Activated CD4-positive, alpha-beta T cell treated with anti-CD3 and anti-CD28 coated beads for 36 hours (primary cell): ENCODE measurements at places on chromosomes 11 and 22. TPM values are rescaled to one million over a fixed set of nuclear protein-coding genes. Genes with fewer than 3 reads are reported as not detected.
A peak's percentile ranks its signal among the peaks of the same experiment; 100 is the strongest.

GRCh38 chr11:127816962-127817361 lies 770.4 kb downstream of the ETS1 start:
- no peak for DNase-seq
- peaks cover 11% of the 10 kb centered on the region for H3K27me3 ChIP-seq
- no peaks in the 10 kb centered on the region for H3K4me1 ChIP-seq
- H3K4me3 ChIP-seq = no peak overlapping the region
- no peaks in the 10 kb centered on the region for H3K36me3 ChIP-seq

DNA sequence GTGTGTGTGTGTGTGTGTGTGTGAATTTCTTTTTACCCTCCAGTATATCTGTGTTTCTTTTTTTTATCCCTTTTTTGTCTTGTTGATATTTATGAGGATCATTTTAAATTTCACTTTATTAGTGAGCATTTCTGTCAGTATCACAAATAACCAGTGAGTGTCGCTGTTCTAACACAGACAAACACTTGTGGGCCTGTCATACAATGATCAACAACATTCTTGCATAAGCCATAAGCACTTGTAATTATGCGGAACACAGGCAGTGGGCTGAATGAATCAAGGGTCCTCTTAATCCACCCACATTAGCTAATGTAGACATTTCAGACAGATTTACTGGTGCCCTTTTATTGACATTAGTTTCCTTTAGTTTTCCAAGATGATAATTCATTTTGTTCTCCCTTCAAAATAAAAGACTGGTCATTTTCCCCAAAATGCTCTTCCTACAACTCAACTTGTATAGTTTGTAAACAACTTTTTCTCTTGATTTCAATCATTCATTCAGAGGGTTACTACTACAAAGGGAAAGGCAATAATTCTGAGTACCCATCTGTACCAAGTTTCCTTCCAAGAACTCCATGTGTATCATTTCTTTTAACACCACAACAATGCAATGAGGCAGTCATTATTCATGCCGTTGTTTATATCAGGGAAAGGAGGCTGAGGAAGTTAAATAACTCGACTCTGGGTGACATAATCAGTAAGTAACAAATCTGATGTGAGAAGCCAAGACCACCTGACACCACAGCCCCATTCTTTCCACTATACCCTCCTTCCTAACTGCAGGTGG lies 34.5 kb upstream of the ANO3 start:
- H3K36me3 ChIP-seq = no peaks in the 10 kb centered on the region
- no peaks in the 10 kb centered on the region for H3K27me3 ChIP-seq
- DNase-seq = peak; percentile 6
- no peaks in the 10 kb centered on the region for H3K4me1 ChIP-seq
- H3K27ac ChIP-seq = no peak overlapping the region

DNA sequence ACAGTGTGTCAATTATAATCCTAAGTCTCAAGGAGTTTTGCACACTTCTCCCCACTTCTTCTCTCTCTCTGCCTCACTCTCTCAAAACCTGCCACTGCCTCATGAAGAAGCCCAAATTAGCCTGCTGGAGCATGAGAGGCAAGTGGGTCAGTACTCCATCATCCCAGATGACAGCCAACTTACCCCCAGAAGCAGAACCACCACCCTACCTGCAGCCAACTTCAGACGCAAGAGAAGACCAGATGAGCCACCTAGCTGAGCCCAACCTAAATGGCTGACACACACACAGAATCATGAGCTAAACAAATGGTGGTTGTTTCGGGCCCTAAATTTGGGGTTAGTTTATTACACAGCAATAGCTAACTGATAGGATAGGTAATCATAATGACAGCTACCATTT lies 61.2 kb downstream of the CD82 start:
- no peaks in the 10 kb centered on the region for H3K27me3 ChIP-seq
- H3K4me1 ChIP-seq = peaks cover 28% of the 10 kb centered on the region
- peaks cover 3% of the 10 kb centered on the region for H3K36me3 ChIP-seq
- no peak overlapping the region for H3K4me3 ChIP-seq
- no peak overlapping the region for H3K27ac ChIP-seq

- H3K4me1 ChIP-seq = no peaks in the 10 kb centered on the region
- no peaks in the 10 kb centered on the region for H3K36me3 ChIP-seq
- no peak overlapping the region for H3K27ac ChIP-seq
- no peak for DNase-seq
Observed at GRCh38 chr22:26974034-26974433, 316.6 kb downstream of the MIAT start.

GRCh38 chr11:68570691-68571090 lies 110.1 kb downstream of the PPP6R3 start:
- no peak overlapping the region for H3K4me3 ChIP-seq
- H3K27ac ChIP-seq = no peak overlapping the region
- no peak for DNase-seq
- no peaks in the 10 kb centered on the region for H3K27me3 ChIP-seq
- H3K36me3 ChIP-seq = peaks cover 52% of the 10 kb centered on the region
- peaks cover 35% of the 10 kb centered on the region for H3K4me1 ChIP-seq

DNA sequence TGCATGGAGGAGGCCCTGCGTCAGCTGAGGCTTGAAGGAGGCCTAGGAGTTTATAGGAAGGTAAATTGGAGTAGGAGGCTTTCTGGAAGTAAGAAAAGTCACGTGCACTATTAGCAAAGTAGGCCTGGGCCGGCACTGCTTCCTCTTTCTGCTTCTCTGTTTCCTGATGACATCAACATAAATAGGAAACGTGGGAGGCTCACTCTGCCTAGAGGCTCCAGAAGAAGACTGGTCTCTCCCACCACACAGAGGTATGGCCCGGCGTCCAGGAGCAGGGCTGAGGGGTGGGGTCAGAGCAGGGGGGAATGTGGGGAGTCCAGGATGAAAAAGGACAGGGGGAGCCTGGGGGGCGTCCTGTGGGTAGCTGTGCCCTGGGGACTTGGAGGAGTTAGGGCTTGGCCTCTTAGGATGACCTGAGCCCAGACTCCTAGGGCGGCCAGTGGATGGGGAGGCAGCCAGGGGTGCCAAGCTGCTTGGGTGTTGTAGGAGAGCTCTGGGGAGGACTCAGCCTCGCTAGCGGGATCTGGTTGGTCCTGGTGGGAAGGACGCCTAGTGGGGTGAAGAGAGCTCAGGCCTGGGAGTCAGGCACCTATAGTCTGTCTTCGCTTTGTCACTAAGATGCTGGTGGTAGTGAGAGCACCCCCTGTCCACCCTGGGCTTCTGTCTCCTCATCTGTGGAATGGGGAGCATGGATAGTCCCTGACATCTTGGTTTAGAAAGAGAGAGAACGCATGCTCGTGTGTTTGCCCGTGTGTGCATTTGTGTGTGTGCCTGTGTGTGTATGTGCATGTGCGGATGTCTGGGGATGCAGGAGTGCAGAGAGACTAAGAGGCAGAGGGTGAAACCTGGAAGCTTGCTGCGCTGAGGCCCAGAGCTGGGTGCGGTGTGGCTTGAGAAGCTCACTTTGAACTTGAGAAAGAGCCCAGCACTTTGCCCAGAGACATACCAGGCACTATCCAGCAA lies at the start of gene CSF2RB:
Gene CSF2RB, plus strand, starts transcription at position 202 of the 963 bp plus-strand sequence. CDS start 8,580 bp downstream, outside the sequence.
- H3K4me1 ChIP-seq = no peaks in the 10 kb centered on the region
- peaks cover 19% of the 10 kb centered on the region for H3K27me3 ChIP-seq
- no peak for DNase-seq
- no peak within 1 kb of the TSS for H3K27ac ChIP-seq
- H3K4me3 ChIP-seq = peak within 1 kb of the TSS; percentile 28
- no peaks in the 10 kb centered on the region for H3K36me3 ChIP-seq

- H3K27ac ChIP-seq = no peak overlapping the region
- peaks cover 11% of the 10 kb centered on the region for H3K27me3 ChIP-seq
- no peak overlapping the region for H3K4me3 ChIP-seq
- no peaks in the 10 kb centered on the region for H3K4me1 ChIP-seq
- no peak for DNase-seq
Observed at GRCh38 chr22:22893891-22894739, 6.5 kb downstream of the IGLL5 start.

- no peaks in the 10 kb centered on the region for H3K36me3 ChIP-seq
- no peaks in the 10 kb centered on the region for H3K27me3 ChIP-seq
- H3K4me1 ChIP-seq = no peaks in the 10 kb centered on the region
- DNase-seq = no peak
- H3K4me3 ChIP-seq = no peak overlapping the region
Observed at GRCh38 chr11:120893440-120894201, 130.3 kb upstream of the TBCEL start.

GRCh38 chr11:2507212-2507901 lies 62.5 kb downstream of the KCNQ1 start:
- DNase-seq = no peak
- H3K27me3 ChIP-seq = no peaks in the 10 kb centered on the region
- no peak overlapping the region for H3K4me3 ChIP-seq
- H3K27ac ChIP-seq = no peak overlapping the region

The LYVE1 gene
- not detected for total RNA-seq

The OR51E1 gene
- not detected for total RNA-seq

The NXPE1 gene
- not detected for total RNA-seq

The TBX1 gene
- not detected for total RNA-seq
